SW480 (cell line): ENCODE measurements at places on chromosomes 1 and 21.

GRCh38 chr21:17442165-17442564 is 70.7 kb upstream of the CXADR start:
- DNase-seq = no peak

- no peak for DNase-seq
Observed at GRCh38 chr1:117371441-117372151, 4.3 kb downstream of the MAN1A2 start.

DNA sequence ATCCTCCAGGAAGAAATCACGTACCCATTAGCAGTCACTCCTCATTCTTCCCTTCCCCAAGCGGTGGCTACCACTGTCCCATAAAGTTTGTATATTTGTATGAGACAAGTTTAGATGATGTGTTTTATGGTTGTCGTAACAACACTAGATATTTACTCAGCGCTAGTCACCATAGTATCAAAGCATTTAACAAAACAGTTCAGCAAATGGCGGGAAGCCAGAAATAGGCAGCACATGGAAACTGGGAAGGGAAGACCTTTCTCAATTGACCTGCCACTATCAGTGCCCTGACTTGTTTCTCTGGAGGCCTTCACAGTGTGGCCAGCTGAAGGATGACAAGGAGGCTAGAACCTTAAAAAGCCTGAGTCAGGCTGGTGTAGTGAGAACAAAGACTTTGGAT is 31.1 kb downstream of the CNST start:
- no peak for DNase-seq

- DNase-seq = no peak
Observed at GRCh38 chr1:162022626-162023025, 1.0 kb downstream of the OLFML2B start.

- peak; percentile 88 for DNase-seq
Observed at GRCh38 chr21:34545079-34545884, 33.3 kb upstream of the KCNE1 start.

GRCh38 chr1:152795686-152796085 is 835 bp upstream of the LCE1D start:
- DNase-seq = no peak

GRCh38 chr1:22234476-22235030 is 91.7 kb upstream of the WNT4 start:
- DNase-seq = no peak

- no peak for DNase-seq
Observed at GRCh38 chr1:12069623-12070244, 6.6 kb downstream of the TNFRSF8 start.

DNA sequence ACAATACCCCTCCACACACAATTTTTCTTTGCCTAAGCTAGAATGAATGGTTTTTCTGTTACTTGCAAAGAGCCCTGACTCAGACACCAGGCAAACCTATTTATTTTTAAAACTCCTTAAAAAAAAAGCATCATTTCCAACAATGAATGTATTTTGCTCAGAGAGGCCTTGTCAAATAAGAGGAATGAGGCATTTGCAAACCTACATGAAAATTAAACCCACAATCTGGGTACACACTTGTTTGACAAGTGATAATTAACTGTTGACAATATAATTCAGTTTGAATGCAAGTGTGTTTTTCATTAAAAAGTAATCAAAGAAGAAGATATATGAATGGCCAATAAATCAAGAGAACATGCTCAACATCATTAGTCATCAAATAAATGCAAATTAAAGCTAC is 339.5 kb downstream of the PTPRU start:
- DNase-seq = no peak

DNA sequence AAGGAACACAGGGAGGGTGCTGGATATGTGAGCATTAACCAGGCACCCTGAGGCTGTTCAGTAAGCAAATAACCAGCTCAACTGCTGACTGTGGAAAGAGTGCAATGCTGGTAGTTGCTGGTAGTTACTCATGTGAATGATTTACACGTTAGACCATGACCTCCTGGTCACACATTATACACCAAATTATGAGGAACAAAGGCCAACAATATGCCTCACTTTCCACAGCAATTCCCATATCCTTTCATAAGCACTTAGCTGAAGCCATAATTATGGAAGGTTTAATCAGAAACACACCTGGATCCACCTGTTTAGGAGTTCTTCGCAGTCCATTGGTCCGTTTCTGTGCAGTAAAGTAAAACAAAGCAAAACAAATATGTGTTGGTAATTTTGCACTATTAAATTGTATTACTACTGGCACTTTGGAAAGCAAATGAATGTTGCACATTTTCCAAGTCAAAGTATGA is 281.8 kb downstream of the VAV3 start:
- no peak for DNase-seq

DNA sequence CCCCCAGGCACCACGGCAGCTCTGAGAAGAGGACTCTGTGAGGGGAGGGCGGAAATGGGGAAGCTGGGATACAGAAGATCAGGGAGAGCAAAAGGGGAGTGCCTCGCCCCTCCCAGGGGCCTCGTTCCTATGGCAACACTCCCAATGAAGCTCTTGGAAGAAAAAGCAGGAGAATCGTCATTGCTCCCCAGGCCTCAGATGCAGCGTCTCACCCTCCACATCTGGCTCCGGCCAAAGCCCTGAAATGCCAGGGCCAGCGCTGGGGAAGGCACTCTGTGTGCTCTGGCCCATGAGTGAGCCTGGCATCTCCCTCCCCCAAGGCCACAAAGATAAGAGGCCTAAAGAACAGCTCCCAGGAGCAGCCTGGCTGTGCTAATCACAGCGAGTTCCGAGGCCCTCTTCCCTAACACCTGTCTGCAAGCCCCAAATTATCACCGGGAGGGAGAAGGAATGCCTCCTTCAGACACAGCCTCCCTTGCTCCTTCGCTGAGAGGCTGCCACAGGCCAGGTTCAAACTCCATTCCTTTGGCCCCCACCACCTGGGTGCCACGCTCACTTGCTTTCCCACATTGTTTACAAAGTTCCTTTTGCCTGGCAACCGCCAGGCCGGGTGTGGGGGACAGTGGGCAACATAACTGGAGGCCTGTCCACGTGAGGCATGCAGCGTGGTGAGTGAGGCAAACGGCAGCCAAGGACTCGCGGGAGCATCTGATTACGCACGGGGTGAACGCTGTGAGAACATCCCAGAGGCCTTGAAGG is 27.8 kb downstream of the ECE1 start:
- peak; percentile 59 for DNase-seq

GRCh38 chr1:51648180-51649109 is 31.6 kb downstream of the OSBPL9 start:
- no peak for DNase-seq

GRCh38 chr1:38370716-38371504 is 324.3 kb upstream of the POU3F1 start:
- no peak for DNase-seq

GRCh38 chr1:228782662-228783417 is 47.6 kb downstream of the RHOU start:
- DNase-seq = peak; percentile 73

DNA sequence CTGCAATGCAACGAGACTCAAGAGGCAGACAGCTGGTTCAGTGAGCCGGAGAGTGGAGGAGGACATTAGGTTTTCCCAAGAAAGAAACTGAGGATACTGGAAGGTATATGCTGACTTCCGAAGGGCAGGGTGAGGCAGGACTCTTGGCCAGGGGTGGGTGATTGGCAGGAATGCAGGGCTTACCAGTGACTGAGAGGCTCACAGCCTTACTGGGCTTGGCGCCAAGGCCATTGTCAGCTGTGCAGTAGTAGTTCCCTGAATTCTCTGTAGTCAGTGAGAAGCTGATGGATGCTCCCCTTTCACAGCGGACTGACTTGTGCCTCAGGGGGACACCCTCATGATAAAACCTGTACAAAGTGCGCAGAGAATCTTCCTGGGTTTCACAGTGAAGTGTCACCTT is 9.6 kb downstream of the FCRL5 start:
- no peak for DNase-seq

DNA sequence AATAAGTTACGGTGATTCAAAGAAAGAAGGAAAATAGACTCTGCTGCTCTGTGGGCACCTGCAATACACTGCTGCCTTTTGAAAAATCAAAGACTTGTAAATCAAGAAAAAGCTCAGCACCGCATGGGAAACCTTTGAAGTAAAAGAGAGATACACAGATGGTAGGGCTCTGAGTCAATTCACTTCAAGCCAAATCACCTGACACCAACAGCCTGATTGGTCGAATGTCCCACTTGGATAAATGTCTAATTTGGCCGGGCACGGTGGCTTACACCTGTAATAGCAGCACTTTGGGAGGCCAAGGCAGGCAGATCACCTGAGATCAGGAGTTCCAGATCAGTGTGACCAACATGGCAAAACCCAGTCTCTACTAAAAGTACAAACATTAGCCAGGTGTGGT is 19.2 kb upstream of the RCAN3 start:
- no peak for DNase-seq

DNA sequence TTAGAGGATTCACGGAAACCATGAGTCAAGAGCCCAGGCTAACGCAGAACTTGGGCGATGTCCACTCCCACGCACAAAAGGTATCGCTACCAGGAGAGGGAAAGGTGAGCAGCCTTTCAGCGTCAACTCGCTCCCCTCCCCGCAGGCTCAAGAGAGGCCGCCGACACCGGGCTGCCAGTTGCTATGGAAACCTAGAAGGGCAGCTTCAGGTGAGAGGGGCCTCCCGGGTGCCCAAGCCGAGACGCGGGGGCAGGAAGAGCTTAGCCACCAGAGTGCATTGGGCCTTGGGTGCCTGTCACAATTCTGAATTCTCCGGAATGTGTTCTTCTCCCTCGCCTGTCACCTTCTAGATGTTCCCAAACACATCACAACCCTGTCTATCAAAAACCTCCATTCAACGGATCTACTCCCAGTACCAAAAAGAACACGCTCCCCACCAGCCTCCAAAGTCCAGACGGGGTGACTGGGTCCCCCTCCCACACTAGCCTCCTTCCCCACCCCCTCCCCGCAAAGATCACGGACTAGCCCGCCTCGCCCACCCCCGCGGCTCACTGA is 694 bp downstream of the MEAF6 start:
- peak; percentile 52 for DNase-seq

DNA sequence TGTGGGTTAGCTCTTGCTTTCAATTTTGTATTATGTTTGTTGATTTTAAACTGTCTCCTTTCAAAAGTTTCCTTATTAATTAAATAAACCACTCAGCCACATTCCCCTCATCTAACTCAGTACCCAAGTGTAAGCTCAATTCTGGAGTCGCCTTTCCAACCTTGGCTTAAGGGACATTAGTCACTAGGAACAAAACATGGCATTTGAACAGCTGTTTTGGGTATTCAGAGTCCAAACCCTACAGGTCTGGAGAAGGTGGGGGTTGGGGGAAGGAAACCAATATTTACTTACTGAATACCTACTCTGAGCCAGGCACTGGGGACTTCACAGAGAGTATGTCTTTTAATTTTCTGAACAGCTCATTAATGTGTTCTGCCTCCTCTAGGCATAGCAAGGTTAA is 117.2 kb upstream of the JUN start:
- DNase-seq = no peak

GRCh38 chr1:39940253-39940652 is 14.7 kb upstream of the MFSD2A start:
- no peak for DNase-seq
